Colonic mucosa (tissue), 4 donors: ENCODE measurements at places on chromosomes 3 and 15.

DNA sequence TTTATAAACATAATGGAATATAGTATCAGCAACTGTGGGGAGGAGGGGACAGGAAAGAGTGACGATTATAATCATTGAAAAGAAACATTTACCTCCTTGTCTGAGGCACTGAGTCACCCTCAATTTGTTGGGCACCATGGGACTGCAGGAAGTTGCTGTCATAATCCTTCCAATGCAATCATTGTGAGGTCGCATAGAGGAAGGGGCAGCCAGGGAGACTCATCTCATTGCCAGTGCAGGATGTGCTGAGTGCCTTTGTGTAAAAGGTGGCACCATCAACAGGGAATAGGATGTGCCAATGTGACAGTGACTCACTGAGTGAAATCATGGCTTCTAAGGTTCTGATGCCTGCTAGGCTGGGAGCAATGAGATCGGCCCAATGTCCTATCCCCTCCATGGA lies 300.4 kb upstream of the ADAMTS9 start:
- DNase-seq: no peak

DNA sequence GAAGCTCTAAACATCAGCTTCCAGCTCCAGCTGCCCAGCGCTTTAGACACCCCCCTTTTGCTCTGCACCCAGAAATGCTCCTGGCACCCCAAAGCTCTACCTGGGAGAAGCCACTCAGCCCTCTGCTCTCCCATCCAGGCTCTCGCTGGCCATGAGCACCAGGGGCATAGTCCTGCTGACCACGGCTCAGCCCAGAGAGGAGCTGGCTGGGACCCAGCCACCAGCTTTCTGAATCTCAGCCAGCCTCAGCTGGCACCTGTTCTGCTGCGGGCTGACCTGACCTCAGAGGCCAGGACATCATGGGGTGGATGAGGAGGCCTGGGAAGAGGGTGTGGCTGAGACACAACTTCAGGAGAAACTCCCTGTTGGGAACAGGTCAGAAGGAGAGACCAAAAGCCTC lies 8.6 kb downstream of the NTRK3 start:
- DNase-seq: no peak

DNA sequence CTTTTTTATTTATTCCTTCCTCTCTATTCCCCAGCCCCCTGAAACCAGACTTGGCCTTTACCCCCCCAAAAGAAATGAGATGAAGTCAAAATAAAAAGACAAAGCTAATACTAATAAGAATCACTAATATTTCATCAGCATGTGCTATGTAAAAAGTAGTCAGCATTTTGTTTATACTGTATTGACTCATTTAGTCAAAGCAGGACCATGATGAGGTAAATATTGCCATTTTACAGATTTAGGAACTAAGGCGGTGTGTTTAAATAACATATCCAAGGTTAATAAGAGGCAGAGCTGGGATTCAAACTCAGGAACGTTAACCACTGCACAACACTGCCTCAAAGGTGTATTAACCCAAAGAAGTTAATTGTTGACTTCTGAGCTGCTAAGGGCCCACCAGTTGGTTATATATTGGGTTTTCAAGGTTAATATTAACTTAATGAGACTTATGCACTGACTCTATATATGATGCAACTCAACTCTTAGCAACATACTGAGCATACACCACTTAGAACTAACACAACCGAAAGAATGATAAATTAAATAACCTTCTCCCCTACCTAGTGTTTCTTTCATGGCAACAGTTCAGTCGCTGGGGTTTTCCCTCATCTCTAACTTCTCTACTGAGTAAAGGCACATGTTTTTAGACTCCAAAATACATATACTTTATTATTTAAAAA lies 34.7 kb downstream of the FOXP1 start:
- DNase-seq: no peak

- no peak for DNase-seq
Observed at GRCh38 chr3:161540594-161540993, 44.0 kb downstream of the OTOL1 start.

DNA sequence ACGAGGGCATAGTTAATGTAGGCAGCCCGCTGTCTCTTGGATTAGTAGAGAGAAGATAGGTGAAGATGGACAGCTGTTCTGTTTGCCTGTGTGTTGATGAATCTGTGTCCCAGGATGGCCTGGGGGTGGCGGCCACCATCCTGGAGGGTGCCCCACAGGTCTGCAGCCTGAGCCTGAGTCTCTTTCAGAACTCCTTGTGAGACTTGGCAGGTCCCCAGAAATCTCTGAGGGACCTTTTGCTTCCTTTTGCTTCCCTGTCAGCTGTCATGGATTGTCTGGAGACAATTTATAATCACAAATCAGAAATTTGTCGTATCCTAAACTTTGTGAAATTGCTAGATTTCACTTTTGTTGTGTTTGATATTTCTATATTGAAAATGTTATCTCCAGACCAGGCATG lies 17.4 kb downstream of the FAN1 start:
- DNase-seq: no peak

GRCh38 chr3:101618726-101619125 lies 44.7 kb downstream of the PCNP start:
- no peak for DNase-seq

GRCh38 chr3:39896184-39896583 lies 86.8 kb downstream of the MYRIP start:
- DNase-seq: no peak

DNA sequence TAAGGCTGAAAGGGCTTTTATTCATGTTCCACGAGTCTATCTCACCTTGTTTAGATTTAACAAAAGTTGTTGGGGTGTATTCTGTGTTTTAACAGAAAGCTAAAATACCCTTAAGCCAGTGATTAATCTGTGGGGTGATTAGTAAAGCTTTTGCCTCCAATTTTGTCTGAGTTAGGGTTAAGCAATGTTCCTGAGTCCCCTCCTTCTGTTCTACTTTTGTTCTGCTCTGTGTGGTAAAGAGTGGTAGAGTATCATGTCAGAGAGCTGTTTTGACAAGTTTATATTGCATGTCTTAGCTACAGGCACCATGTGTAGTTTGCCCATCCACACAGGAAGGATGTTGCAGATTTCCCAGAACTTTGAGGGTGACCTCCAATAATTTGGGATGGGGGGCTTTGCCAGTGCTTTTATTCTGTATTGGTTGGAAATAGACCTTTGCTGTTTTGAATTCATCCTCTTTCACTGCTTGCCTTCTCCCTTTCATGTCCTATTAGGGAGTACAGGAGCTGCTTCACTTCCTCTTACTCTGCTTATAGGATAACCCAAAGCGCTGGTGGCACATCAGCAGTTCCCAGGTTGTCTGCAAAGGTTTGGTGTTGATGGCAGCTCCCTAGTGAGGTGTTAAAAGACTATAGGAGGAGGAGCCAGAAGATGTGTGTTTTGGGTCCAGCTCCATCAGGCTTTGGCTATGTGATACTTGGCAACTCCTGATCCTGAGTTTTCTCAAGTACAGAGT lies 7.4 kb downstream of the PDE8A start:
- DNase-seq: no peak

- DNase-seq: no peak
Observed at GRCh38 chr3:53534676-53535400, 40.4 kb downstream of the CACNA1D start.

- DNase-seq: no peak
Observed at GRCh38 chr3:16767006-16767405, 117.7 kb upstream of the PLCL2 start.

DNA sequence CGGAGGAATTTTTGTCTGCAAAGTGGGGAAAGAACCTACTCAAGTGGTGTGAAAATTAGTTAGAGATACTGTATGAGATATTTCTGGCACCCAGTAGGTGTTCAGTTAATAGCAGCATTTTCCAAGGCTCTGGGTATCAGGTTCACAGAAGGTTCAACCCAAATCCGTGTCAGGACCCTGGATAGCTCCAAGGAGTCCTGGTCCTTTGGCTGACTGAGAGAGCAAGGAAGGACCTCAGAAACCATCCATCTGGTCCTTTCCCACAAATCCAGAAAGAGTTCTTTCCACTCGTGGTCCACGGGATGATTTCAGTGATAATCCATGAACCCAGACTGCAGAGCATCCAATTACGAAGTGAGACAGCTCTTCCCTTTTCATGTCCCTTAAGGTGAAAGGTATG lies 51.4 kb downstream of the SLC6A11 start:
- DNase-seq: no peak

DNA sequence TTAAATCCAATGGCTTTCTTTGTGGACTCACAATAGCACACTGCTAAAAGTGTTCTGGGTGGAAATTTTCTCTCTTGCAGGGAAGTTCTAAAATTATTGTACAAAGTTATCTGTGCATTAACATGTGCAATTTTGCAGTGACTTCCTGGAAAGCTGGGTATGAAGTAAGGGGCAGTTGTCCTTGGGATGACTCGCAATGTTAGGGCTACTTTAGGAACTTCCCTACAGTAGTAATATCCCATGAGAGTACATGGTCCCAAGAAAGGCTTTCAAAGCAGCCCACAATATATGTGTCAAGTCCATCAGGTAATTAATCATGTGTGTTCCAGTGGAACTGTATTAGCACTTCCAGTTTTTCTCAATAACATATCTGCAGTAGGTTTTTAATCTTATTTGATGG lies 201.0 kb upstream of the UBE2E2 start:
- DNase-seq: no peak

DNA sequence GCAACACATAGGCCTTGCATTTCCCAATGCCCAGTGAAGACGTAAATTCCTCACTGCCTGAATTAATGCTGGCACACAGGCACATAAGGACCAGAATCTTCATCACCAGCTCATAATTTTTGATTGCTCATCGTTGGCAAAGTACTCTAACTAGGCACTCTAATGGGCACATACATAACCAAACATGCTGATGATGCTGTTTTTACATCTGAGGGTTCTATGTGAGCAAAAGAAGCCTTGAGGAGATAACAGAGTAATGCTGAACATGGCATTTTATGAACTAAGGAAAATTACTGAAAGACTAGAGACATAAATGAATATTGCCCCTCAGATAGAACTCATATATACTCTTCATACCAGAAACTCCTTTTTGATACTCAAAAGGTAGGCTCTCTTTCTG lies 387.4 kb downstream of the EPHA6 start:
- no peak for DNase-seq

- no peak for DNase-seq
Observed at GRCh38 chr3:95235916-95236315, 1173.1 kb downstream of the NSUN3 start.

GRCh38 chr3:102488331-102488730 lies 53.5 kb downstream of the ZPLD1 start:
- DNase-seq: no peak

- no peak for DNase-seq
Observed at GRCh38 chr3:46890132-46890531, 12.6 kb downstream of the PTH1R start.

DNA sequence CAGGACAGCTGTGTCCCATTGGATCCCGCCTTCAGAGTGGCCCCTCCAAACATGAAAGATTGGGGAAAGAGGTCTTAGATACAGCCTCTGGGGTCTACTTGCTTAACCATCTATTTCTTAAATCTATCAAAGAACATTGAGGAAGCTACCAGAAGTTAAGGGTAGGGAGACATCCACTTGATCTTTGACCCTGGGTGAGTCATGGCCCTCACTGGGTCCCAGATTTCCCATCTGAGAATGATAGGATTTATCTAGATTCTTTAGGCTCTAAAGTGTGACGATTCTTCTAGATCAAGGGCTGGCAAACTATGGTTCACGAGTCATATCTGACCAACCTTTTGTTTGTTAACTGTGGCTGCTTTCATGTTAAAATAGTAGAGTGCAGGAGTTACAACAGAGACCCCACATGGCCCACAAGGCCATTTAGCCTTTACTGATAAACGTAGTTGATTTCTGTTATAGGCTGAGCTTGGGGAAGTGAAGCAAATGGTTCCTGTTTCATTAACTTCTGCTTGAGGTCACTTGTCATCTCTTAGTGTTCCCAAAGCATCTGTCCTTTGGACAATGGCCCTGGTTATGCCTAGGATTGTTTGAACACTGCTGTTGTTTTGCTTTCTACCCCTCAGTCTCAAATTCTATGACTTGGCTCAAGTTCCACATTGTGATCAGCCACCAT lies 8.0 kb downstream of the MUC13 start:
- no peak for DNase-seq

- DNase-seq: no peak
Observed at GRCh38 chr3:41041899-41042298, 157.4 kb upstream of the CTNNB1 start.

DNA sequence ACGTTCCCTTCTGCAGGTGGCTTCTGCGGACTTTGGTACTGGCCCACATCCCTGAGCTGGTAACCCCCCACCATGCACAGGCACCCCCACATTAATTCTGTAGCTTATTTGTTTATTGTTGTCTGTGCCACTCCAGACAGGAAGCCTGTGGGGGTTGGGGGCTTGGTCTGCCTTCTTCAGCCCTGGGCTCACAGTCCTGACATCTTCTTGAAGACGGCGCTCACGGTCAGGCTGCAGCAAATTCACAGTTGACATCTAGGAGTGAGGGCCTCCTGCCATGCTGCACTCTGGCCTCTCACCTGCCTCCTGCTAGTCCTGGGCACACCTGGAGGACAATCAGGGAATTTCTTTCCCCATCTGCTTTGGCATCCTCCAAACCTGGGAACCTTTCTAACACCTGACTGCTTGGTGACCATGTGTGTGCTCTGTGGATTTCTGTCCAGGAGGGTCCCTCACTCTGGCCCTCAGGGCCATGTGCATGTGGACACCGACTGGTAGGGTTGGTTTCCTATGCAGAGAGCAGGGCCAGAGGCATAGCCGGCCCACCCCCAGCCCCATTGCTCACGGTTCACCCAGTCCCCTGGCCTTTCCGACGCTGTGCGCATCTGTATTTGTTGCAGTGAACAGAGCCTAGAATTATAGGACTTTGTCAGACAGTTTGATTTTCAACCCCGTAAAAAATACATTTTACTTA lies 68.8 kb downstream of the APBA2 start:
- no peak for DNase-seq

- DNase-seq: no peak
Observed at GRCh38 chr15:43275740-43276562, 9.2 kb upstream of the TGM5 start.

DNA sequence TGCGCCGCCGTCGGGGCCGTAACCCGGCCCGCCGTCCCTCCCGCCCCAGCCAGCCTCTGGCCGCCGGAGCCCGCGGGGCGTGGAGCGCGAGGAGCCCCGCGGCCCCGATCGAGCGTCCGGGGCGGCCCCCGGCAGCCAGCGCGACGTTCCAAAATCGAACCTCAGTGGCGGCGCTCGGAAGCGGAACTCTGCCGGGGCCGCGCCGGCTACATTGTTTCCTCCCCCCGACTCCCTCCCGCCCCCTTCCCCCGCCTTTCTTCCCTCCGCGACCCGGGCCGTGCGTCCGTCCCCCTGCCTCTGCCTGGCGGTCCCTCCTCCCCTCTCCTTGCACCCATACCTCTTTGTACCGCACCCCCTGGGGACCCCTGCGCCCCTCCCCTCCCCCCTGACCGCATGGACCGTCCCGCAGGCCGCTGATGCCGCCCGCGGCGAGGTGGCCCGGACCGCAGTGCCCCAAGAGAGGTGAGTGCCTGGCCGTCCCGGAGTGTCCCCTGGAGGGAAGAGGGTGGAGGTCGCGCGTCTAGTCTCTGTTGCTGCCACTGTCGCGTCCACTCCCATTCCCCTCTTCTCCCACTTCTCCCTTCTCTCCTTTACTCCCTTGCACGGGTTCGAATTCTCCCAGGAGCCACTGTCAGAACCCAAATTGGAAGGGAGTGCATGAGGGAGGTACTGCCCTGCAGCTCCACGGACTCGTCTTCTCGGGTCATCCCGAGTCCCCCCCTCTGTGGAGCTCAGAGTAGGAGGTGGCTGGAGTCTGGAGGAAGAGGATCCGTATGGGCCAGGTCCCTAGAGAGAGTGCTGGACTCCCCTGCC lies 585 bp downstream of the CSK start:
- peak; percentile 45 for DNase-seq

GRCh38 chr15:96335411-96336024 lies 5.0 kb downstream of the NR2F2 start:
- DNase-seq: peak; percentile 22

GRCh38 chr3:99776516-99777209 lies 41.0 kb upstream of the CMSS1 start:
- DNase-seq: no peak

GRCh38 chr3:162863579-162863978 lies 1367.0 kb downstream of the OTOL1 start:
- no peak for DNase-seq
